Activated T-helper 2 cell treated with anti-CD3 and anti-CD28 coated beads, Interferon-gamma antibody, Interleukin-2, Interleukin-4, amounts not matched to agents 10 μg/mL and 5 μg/mL and 100 μg/mL, durations not matched to agents 14 hours and 24 hours and 36 hours (primary cell): ENCODE measurements at places on chromosomes 5 and 9.

DNA sequence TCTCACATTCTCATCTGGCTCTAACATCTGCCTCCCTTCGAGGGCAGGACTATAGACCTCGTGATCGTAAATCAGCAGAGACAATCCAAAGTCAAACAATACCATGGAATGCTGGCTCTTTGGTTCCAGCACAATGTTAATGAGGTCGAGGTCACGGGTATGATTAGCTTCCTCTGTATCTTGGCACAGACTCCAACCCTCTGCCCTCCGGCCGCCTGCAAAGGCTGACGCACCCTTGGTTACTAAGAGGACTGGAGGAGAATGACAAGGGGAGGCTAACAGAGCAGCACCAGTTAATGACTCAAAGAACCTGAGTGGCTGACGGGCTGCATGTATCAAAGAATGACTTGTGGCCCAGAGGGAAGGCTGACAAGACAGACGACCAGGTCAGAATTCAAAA, 10.1 kb downstream of the LHFPL2 start:
- no peak for DNase-seq

GRCh38 chr9:35404865-35405264, 85.0 kb upstream of the RUSC2 start:
- DNase-seq = no peak

DNA sequence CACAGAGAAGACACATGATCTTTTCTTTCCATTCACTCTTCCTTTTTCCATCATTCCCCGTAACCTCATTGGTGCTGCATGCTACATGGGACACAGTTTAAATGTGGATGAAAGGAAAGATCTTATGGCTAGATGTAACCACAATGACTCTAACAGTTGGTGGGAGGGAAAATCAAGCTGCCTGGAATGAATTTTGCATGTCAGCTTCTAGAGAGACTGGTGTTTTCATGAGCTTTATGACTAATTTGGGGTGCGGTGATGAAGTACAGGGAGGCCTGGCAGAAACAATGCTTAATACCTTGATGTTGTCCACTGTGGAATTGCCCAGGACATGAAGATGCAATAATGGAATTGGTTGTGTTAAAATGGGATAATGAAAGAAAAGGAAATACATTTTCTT, 55.9 kb upstream of the MYO10 start:
- no peak for DNase-seq

- DNase-seq = no peak
Measured at GRCh38 chr5:75395277-75395676, 58.3 kb downstream of the HMGCR start.

GRCh38 chr5:157603333-157604190, 28.0 kb upstream of the ADAM19 start:
- DNase-seq = peak; percentile 75

DNA sequence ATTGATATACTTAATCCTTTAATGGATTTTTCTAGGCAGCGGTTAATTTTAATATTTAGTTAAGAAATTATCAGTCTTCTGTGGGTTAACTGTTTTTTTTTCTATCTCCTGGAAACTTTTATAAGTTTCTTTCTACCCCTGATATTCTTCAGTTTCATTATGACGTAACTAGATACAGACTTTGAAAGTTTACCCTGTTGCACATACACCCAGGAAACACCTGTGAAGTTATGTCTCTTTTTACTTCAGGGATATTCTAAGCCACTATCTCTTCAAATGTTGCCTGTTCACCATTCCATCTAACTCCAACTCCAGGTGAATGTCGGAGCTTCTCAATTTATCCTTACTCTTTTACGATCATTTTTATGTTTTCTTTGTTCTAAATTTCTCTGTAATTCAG, 329.0 kb downstream of the ICE1 start:
- DNase-seq = no peak

- no peak for DNase-seq
Measured at GRCh38 chr9:110994771-110995241, 43.5 kb downstream of the LPAR1 start.

DNA sequence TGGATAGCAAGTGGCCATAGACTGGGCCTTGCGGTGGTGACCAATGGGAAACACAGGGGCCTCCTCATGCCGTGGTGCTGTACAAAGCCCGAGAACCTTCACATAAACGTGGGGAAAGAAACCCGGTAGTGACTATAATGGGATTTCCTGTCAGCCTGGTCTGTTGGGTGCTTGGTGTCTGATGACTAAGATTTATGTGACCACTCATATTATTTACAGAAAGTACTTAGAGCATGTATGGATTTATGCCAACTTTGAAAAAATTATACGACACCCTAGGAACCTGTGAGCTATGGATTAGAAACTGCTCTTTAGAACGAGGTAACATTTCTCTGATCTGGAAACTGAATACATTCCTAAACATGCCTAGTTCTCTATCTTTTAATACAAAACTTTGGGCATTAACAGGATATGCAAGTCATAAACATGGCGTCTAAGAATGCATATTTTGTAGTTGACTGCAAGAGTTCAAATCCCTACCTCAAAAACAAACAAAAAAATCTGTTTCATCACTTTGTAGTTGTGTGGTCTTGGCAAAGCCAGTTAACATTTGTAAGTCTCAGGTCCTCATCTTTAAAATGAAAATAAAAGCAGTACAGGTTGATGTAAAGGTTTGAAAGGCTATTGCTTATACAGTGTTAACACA, 85.4 kb downstream of the TMEM167A start:
- DNase-seq = no peak

GRCh38 chr9:95480346-95480745, 36.4 kb downstream of the PTCH1 start:
- DNase-seq = no peak

DNA sequence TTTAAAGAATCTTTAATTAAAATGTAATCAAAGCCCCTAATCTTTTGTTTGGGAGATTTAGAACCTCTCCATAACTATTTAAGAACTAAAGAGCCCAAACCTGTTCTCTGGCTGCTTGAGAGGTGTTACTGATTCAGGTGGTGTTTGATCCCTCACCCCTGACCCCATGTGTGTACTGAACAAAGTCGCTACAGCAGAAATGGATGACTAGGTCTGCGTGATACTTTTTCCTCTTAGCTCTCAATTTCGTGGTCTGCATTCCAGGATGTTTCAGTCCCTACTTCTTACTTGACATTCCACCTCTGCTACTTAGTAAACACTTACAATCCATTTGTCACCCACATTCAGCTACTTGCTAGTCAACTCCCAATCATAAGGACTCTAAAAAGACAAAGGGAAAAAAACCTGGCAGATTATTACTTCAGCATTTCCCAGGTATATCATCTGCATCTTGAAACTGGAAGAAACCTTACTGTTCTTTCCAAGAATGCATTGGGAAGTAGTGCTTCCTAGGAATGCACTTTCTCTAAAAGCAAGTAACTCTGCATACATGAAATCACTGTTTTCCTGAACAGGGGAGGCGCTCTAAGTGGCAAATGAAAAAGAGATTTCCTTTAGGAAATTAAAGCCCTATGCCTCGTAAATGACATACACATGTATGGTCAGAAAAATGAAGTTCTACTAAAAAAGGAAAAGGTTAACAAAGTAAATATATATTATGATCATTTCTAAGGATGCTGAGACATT, 1091.6 kb downstream of the PTPRD start:
- no peak for DNase-seq

GRCh38 chr5:15783734-15784133, 283.8 kb downstream of the FBXL7 start:
- no peak for DNase-seq

- no peak for DNase-seq
Measured at GRCh38 chr5:77770293-77771005, 5.7 kb downstream of the TBCA start.

- no peak for DNase-seq
Measured at GRCh38 chr9:124290053-124290591, 32.4 kb downstream of the NEK6 start.

GRCh38 chr5:116569999-116570398, 4.6 kb downstream of the SEMA6A start:
- no peak for DNase-seq

DNA sequence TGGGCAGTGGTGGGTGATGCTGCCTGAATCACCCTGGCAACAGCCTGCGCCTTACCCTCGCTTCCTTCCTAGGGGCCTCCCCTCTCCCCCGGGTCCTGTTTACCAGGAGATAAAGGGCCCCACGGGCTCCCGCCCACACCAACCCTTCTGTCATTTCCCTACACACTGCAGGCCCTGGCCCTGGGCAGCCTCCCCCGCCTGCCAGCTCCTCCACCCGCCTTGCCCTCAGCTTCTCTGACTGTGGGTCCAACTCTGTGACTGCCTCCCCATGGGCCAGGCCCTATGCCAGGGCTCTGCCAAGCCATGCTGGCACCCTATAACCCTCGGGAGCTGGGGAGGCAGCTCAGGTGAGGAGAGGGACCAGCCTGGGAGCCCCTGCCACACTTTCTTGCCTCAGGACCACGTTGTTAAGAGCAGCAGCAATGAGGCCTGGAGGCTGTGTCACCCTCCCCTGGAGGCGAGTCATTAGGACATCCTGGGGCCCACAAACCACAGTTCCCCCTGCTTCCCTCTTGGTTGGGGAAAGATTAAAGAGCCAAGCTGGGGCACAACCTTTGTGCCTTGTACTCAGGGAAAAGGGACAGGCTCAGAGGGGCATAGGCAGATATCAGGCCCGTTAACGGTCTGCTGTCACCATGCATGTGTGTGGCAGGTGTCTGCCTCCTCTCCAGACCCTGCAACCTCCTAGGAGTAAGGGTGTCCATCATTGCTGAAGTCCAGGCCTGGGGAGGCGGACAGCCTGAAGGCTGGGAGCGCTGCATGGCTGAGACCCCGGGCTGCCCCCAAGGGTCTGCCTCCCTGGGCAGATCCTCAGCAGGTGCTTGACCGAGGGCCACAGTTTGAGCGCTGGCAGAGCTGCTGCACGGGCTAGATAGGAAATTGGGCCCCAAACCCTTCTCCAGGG, 2.8 kb downstream of the MGAT4B start:
- DNase-seq = no peak

DNA sequence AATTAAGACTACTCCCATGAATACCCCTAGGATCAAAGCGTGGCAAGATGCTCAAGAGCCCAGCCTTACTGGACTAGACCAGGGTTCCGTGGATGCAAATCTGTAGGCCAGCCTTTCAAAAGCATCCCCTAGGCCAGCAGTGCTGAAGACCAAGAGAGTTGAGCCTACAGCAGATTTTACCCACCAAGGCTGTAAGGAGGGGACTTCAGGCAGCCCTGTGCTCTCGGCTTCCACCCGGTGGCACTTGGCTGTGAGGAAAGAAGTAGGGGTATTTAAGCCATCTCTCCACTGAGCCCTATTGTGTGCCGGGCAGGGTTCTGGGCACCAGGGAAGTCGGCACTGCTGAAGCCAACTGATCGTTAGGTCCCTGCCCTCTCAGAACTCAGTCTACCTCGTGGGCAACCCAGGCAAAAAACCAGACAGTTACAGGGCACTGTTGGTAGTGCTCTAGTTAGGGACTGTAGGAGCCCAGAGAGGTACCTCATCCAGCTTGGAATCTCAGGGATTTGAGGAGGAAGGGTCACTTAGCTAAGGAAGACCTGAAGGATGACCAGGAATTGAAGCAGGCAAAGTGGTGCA, 25.5 kb downstream of the TCF7 start:
- no peak for DNase-seq

DNA sequence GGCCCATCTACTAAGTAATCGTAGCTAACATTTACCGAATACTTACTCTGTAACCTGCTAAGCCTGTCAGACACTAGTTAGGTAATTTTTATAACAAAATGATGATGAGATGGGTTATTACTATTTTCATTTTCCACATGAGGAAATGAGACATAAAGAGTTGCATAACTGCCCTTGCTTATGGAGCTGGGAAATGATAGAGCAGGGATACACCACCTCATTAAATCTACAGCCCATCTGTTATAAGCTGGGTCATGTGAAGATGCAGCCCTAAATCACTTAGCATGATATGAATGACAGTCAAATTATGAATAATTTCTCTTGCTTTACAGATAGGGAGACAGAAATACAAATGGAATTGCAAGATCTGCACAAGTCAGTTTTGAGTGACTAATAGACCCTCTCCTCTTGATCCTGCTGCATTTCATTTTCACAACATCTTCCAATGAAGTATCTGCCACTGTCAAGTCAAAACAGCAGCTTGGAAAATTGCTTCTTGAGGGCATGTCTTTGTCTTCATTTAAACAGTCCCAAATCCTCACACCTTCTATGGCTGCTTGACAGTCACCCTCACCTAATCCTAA, 364.7 kb downstream of the PRELID2 start:
- no peak for DNase-seq

GRCh38 chr5:33827018-33827707, 64.6 kb downstream of the ADAMTS12 start:
- DNase-seq = no peak

- no peak for DNase-seq
Measured at GRCh38 chr9:27125936-27126335, 16.9 kb downstream of the TEK start.

GRCh38 chr5:173318881-173319620, 9.2 kb downstream of the STC2 start:
- no peak for DNase-seq

GRCh38 chr9:97905228-97905627, 17.1 kb downstream of the TRMO start:
- DNase-seq = peak; percentile 47

GRCh38 chr5:6480133-6481051, 31.7 kb downstream of the UBE2QL1 start:
- DNase-seq = no peak

GRCh38 chr9:131697097-131697496, 42.8 kb downstream of the RAPGEF1 start:
- DNase-seq = no peak

GRCh38 chr5:171966270-171966669, 40.2 kb downstream of the FBXW11 start:
- DNase-seq = no peak

GRCh38 chr5:177264178-177264577, 39.3 kb downstream of the RAB24 start:
- no peak for DNase-seq

DNA sequence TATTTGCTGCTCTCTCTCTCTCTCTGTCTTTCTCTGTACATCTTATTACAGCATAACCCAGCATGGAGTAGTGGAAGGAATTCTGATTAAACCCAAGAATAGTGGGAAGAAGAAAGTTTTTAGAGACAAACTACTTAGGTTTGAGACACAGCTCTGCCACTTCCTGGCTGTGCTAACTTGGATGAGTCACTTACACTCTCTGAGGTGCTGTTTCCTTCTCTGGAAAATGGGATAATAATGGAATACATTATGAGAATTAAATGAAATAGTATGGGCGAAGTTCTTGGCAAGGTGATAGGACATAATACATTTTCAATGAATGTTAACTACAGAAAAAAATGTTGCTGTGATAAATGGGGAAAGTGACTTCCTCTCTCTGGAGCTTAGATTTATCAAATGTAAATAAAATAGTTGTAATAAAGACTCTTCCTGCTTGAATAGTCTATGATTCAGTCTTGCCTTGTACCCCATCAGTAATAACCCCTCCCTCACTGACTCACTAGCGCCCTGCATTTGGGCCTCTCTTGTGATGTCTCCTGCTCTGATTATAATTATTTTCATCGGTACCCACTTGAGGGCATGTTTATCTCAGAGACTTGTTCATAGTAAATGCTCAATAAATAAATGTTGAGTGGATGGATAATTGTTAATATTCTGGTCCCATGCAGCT, 27.6 kb downstream of the KIF4B start:
- DNase-seq = no peak

GRCh38 chr9:89958086-89958485, 353.3 kb downstream of the GADD45G start:
- DNase-seq = no peak
